ENCODE measurements at places on chromosomes 12 and 14.

GRCh38 chr12:86139671-86140070 lies 116.5 kb downstream of the MGAT4C start:
- DNase-seq, result no peak

GRCh38 chr14:99066378-99066777 lies 205.6 kb downstream of the BCL11B start:
- no peak for DNase-seq

- no peak for DNase-seq
These were observed 21.2 kb upstream of the CDCA4 start for GRCh38 chr14:105041841-105042765.

GRCh38 chr12:6752167-6752920 lies 597 bp downstream of the MLF2 start:
- DNase-seq, result no peak

DNA sequence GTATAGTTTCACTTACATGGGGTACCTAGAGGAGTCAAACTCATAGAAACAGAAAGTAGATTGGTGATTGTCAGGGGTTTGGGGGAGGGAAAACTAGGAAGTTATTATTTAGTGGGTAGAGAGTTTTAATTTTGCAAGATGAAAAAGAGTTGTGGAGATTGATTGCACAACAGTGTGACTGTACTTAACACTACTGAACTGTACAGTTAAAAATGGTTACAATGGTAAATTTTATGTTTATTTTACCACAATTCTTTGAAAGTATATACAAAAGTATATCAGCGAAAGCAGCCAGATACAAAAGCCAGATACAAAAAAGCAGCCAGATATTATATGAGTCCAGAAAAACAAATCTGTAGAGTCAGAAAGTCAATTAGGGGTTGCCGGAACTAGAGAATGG lies 247.6 kb downstream of the IPO8 start:
- no peak for DNase-seq

DNA sequence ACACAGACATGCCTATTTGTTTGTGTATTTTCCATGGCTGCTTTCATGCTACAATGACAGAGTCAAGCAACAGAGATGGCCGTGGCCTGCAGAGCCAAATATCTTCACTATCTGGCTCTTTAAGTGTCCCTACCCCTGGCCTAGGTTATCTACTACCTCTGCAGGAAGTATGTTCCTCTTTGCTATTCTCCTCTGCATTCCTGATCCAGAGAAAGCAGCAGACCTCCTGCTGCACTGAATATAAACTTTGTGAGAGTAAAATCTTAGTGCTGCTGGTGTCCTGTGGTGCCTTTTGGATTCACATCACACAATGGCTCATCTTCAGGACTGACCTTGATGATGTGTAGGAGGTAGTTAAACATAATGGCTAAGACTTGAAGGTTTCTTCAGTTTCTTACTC lies 233.4 kb downstream of the IPO8 start:
- DNase-seq, result no peak

DNA sequence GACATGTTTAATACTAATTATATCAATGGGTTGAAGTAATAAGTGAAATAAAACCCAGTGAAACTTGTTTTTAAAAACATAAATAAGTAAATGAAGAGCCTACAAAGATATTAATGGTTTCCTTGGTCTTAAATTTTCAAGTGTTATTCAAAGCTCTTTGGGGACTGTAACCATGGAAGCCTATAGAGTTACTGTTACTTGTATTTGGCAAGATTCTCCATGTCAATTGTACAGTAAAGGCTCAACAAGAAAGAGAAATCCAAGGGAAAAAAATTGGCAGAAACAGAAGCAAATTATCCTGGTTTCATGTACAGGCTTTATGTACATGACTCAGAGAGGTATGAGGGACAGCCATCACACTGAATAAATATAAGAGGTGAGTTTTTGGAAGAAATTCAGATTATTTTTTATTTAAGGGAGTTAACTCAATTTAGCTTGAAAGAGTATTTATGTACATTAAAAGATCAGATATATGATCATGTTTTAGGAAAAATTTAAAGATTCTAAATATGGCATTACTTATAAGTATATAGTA lies 151.1 kb upstream of the HMGA2 start:
- DNase-seq, result no peak

- peak; percentile 55 for DNase-seq
These were observed 34.0 kb downstream of the BMAL2 start for GRCh38 chr12:27366621-27367020.

DNA sequence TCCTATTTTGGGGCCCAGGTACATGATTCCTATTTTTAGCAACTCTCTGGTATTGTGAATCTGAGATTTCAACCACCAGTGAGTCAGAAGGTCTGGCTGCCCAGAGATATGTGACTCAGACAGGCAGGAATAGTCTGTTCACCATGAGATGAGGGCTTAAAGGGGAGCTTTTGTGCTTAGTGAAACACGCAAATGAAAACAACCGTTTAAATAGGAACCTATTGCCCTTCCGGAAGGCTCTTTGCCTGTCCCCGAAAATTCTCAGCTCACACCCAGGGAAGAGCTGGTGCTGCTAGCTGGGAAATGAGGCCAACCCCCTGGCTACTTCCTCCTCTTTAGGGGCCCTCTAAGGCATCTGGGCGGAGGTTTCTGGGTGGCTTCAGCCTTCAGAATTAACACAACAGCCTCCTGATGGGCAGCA lies 283.6 kb downstream of the CACNA1C start:
- no peak for DNase-seq

- DNase-seq, result no peak
These were observed 17.4 kb downstream of the BICDL1 start for GRCh38 chr12:120006258-120006975.

DNA sequence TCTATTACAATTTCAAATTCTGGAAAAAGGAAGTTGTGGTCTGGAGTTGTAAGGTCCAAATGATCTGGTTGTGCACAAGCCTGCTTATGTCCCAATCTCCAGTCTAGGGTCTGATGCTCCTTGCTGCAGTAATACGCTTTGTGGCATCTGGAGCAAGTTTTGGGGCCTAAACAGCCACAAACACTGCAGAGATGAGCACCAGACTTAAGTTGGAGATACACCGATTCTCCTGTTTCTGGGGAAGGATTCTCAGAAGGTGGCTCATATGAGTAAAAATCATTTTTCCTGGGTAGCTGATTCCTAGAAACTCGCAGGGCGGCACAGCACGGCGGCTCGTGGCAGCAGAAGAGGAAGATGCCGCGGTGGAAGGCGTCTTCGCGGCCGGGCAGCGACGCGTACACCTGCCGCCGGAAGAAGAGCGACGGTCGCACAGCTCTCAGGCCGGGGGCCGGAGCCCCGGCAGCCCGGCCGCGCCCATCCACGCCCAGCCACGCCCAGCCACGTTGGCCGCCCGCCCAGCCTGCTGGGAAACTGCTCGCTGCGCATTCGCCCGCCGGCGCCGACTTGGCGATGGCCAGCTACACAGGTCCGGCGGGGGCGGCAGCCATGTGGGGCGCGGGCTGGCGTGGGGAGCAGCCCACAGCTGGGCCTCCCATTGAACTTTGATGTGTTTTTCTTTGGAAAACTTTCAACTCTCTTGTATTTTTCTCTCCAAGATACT lies 129.0 kb downstream of the ASCL4 start:
- no peak for DNase-seq

GRCh38 chr12:89567691-89568239 lies 41.9 kb upstream of the POC1B start:
- no peak for DNase-seq
